Glomerular endothelial cell (primary cell): ENCODE measurements at places on chromosomes 6 and 20. TPM values are rescaled to one million over a fixed set of nuclear protein-coding genes. Genes with fewer than 3 reads are reported as not detected.

DNA sequence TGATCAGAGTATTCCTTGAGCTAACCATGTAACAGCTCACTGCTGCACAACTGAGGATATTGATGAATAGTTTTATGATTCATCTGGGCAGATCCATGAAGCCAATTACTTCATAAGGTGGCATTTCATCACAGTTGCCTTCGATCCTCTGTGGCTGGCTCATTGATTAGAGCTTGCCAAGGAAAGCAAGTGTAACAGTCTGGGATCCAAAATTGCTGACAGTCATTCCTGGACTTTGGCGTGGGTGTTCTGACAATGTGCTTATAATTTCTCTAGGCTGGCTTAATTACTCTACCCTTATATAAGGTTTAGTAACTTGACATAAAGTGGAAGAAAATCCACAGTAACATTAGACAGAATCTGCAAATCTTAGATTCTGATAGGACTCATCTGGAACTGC, 551.3 kb upstream of the CDH4 start:
- no peak for DNase-seq

The CLPSL1 gene
- not detected in 2 replicates for total RNA-seq

- DNase-seq: no peak
These were observed 15.8 kb downstream of the POM121L2 start for GRCh38 chr6:27296106-27296783.

DNA sequence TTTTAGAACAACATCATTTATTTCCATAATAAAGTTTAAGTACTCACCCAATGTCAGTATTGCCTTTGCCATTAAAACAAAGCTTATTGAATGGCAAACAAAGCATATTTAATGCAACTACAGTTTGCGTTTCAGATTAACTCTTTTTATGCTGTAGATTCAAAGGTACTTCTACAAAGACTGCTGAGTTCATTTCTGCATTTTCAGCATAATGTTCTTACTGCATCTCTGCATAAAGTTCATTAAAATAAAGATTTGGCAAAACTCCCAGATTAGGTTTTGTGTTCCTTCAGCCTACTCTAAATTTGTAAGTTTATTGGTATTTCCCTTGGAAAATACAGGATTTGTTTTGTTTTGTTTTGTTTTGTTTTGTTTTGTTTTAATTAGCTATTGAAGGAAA, 359.4 kb downstream of the ADGRB3 start:
- DNase-seq: no peak

The REM1 gene
- total RNA-seq: not detected in 2 replicates

DNA sequence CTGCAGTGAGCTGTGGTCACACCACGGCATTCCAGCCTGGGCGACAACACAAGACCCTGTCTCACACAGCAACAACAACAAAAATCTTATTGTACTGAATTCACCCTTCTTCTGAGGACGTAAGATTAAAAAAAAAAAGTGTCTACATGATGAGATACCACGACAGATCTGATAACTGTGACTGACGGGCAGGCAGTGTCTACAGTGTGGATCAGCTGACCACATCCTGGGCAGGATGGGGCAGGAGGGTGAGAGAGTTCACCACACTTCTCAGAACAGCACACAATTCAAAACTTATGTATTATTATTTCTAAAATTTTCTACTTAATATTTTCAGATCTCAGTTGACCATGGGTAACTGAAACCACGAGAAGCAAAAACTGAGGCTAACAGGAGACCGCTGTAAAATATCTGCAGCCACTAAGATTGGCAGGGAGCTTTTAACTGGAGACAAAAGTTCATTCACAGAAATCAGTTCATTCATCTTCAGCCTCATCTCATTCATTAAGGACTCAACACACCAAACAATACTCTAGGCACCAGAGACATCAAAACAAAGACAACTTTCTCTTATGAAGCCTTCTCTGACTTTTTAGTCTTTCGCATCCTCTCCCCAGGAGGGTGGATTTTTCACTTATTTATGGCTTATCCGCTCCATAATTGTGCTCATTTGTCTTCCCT, 15.7 kb upstream of the NHSL1 start:
- DNase-seq: no peak

The MYCT1 gene
- total RNA-seq: 112 and 156 TPM in 2 replicates

DNA sequence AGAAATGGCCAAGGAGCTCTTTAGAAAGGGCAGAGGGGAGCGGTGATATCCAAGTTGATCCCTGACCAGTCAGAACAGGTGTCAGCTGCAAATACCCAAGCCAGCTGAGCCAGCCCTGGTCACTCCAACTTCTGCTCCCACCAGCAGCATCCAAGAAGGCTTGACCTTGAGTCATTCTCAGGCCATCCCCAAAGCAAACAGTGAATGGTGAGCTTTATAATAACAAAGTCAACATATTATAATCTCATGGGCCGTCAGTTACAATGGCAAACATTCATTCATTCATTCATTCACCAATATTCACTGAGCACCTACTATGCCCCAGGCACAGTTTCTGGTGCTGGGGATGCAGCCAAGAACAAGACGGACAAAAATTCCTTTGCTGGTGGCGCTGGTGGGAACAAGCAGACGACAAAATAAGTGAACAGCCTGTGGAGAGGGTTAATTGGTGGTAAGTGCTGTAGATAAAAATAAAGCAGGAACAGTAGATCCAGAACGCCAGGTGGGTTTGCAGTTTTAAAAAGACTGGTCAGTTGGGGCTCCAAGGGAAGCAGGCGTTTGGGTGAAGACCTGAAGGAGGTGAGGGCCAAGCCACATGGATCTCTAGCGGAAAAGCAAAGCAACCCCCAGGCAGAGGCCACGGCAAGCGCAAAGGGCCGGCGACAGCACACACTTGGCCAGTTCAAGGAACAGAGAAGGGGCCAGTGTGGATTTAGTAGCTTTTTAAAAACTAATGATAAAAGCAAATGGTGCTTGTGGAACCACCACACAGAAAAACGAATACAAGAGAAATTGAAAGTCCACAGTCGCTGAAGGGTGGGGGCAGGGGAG, 131.8 kb upstream of the PTPN1 start:
- DNase-seq: no peak

The GSTA1 gene
- not detected in 2 replicates for total RNA-seq

The PTCHD4 gene
- total RNA-seq: 8.0 and 17.8 TPM in 2 replicates

The ADGB gene
- not detected in 2 replicates for total RNA-seq

The SEMG1 gene
- total RNA-seq: not detected in 2 replicates

- DNase-seq: no peak
These were observed 13.3 kb downstream of the EZR start for GRCh38 chr6:158805698-158806377.

DNA sequence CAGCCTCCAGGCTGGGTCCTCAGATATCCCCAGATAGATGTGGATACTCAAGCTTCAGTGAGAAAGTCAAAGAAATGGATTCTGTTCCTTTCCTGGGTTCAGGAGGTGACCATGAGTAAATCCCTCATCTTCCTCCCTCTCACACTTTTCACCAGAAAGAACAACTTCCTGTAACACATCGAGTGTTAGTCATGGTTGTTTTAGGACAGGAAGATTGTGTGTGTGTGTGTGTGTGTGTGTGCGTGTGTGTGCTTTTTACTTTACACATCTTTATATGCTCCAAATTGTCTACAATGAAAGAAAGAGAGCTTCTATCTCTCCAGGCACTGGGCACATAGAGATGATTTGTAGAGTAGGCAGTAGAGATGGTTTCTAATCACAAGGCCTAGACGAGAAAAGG, 139.9 kb downstream of the TBXT start:
- no peak for DNase-seq

DNA sequence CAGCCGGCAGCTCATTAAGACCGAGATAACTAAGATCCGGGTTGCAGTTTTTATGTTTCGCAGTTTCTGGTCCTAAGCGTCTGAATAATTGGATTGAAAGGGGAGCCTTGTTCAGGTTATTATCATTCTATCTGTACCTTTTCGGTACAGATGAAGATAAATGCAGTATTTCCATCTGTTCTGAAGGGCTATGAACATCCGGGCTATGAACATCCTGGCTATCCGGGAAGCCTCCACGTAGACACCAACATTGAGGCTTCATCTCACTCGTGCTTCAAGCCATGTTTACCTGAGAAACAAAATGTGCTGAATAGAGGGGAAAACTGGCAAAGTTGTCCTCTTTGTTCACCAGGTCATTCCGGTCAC, 399 bp upstream of the REPS1 start:
- no peak for DNase-seq

DNA sequence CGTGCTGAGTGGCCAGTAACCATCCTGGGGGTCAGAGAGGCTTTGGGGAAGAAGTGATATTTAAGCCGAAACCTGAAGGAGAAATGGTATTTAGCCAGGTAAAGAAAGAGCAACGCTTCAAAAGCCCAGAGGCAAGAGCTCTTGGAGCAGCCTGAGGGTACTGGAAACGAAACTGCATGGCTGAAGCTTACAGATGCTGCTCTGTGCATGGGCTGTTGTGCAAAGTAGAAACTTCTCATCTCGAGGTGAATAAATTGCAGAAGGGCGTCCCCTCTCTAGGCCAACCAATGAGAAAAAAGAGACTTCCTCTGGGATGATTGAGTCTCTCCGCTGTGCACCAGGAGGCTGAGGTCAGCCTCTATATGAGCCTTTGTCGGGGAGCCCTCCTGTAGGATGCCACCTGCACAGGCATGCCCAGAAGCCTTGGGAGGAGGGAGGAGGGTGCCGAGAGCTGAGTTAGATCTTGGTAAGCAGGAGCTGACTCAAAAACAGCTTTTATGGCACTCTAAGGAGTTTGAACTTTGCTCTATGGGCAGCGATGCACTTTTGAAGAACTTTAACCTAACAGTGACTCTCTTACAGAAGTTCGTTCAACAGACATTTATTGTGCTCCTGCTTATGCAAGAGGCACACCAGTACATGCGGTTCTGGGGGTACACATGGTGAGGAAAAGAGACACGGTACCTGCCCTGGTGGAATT, 61.6 kb upstream of the EDN1 start:
- DNase-seq: no peak

The TAGAP gene
- total RNA-seq: not detected in 2 replicates

The CST9L gene
- total RNA-seq: not detected in 2 replicates

The TLDC2 gene
- total RNA-seq: not detected in 2 replicates

DNA sequence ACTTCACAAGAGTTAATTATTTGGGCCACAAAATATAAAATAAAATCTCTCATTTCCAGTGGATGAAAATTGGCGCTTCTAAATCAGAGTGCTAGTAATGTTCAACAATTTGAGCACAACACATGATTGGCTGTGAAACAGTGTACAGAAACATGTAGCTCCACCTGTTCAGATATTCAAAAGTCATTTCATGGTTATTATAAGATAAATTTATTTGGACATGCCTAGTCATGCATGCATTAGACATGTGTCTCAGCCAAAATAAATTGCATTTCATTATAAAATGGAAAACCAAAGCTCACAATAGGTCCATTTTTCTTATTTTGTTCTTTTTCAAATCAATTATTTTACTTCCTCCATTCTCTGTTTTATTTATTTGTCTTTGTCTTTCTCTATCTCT, 374.8 kb downstream of the LMBRD1 start:
- DNase-seq: no peak

- no peak for DNase-seq
These were observed 2.2 kb downstream of the SNX21 start for GRCh38 chr20:45835825-45836224.

The EBF4 gene
- total RNA-seq: 2.3 and 4.1 TPM in 2 replicates

GRCh38 chr6:80163754-80164187, 57.3 kb downstream of the BCKDHB start:
- DNase-seq: no peak

The C6orf52 gene
- total RNA-seq: 1.9 and 3.4 TPM in 2 replicates

DNA sequence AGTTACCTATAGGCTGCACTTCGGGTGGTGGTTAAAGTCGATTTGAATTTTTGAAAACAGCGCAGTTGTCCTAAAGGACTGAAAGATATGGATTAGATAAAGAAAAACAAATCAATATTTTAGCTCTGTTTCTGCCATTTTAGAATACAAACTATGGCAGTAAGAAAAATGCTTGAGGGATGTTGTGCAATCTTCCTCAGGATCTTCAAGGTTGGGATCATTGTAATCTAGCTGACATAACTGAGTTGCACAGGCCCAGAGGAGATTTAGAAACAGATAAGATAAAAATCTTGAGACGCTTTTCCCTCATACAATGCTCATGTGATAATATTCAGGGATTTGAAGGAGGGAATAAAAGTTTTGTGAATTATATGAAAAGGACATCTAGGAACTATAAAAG, 926 bp downstream of the PEX3 start:
- DNase-seq: no peak

The HSPA1L gene
- 0.44 and 0.53 TPM in 2 replicates for total RNA-seq

DNA sequence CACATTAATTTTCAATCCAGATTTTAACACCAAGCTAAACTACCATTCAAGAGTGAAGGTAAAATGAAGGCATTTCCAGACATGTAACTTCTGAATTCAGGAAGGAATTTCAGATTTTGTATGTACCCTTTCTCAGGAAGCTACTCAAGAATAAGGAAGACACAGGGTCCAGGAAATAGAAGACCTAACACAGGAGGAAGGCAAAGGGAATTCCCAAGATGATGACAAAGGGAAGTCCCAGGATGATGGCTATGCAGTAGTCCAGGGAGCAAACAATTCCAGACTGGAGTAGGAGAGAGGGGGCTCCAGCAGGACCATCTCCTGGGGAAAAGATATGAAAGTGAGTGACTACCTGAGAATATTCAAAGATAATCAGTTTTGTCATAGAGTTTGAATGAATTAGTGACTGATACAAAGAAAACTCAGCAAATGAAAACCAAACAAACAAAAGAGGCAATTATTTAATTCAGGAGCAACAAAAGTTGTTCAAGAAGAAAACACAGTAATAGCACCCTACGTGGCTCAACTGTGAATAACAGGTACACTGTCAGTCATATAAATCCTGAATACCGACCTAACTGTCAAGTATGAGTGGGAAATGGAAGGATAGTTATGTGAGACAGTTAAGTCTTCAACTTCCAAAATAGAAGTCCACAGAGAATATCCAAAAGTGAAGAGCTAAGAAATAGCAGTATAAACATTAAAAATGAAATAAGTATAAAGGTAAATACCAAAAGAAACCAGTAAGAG, 4.0 kb downstream of the RNF24 start:
- no peak for DNase-seq

- DNase-seq: no peak
These were observed 654 bp downstream of the TBC1D7 start for GRCh38 chr6:13327691-13328075.

DNA sequence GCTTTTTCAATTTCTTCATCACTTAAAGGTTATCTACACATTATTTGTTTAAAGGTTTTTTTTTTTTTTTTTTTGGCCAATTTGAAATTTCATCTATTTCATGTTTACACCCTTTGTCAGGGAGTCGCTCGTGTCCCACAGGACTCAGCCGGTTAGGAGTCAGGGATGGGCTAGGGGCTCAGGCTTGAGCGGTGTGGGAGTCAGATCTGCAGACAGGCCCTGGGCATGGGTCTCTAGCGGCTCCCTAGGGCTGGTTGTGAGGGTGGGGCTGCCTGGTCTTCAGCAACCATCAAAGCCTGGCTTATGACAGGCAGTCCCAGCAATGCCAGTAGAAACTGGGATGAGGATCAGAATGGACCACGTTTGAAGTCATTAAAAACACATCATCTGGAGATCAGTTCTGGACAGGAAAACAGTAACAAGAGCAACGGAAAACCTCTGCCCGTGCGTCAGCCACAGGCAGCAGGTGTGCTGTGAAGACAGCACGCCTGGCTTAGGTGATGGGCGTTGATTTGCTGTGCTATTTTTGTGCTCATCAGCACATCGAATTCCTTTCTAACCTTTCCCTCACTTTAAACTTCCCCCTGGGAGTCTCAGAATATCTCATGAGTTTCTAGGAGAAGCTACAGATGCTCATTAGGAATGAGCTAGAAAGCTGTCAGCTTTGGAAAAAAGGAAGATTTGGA, 91.3 kb upstream of the MPC1 start:
- DNase-seq: no peak
